ENCODE measurements at places on chromosomes 5 and 9. TPM values are rescaled to one million over a fixed set of nuclear protein-coding genes. Genes with fewer than 3 reads are reported as not detected.

Gene KIF4B
- total RNA-seq, result not detected

Gene SLC34A1
- total RNA-seq, result 0.12 TPM

Gene SLC25A25
- total RNA-seq, result 18.4 TPM

Gene CDC20B
- total RNA-seq, result 0.12 TPM

Gene C5orf58
- not detected for total RNA-seq

Gene GFRA3
- 0.21 TPM for total RNA-seq

DNA sequence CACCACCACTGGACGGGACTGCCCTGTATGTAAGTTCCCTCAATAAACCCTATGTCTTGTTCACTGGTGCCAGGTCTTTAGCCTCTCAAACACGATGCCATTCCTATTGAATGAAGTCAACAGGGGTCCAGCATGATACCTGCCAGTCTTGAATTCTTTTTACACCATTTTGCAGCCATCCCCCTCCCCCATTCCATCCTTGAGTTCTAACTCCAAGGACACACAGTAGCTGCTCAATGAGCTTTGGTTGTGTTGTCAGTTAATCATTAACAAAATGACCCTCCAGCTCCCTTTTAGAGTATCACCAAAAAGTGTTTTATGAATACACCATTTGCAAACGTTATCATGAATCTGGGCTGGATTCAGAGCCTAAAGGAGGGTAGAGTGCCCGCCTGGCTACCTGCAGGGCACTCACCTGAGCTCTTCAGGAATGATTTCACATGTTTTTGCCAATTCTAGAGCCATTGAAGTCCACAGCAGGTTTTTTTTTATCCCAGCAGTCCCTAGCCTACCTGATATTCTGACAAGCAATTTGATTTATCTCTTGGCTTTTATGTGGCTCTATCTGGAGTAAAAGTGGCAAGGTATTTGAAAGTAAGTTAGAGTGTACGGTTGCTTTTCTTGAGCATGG, 271.8 kb downstream of the SMARCA2 start:
- H3K4me3 ChIP-seq, result no peak overlapping the region
- no peak overlapping the region for H3K27ac ChIP-seq
- DNase-seq, result no peak
- H3K4me1 ChIP-seq, result no peaks in the 10 kb centered on the region

DNA sequence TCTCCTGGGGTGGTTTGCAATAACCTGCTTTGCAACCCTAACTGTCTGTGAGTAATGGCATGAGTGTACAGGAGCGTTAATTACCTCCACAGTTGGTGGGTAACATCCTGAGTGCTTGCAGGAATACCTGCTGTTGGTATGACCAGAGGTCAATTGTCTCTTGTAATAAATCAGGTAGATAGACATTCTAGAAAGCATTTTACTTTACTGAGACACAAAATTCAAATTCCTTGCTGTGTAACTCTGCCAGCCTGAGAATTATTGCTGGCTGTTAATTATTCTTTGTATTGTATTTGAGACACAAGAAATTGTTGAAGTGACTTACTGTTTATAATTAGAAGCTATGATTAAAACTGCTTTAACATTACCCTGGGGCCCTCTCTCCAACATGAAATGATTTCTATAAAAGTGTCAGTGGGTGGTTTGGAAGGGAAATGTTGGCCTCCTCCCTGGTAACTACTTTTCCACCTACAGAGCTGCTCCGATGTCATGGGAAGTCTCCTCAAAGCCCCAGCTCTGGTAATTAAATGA, 150.8 kb upstream of the ADCY2 start:
- H3K4me1 ChIP-seq, result no peaks in the 10 kb centered on the region
- H3K36me3 ChIP-seq, result no peaks in the 10 kb centered on the region
- no peaks in the 10 kb centered on the region for H3K27me3 ChIP-seq
- H3K27ac ChIP-seq, result no peak overlapping the region

GRCh38 chr5:40689438-40689837, 9.7 kb downstream of the PTGER4 start:
- no peak for DNase-seq
- H3K4me3 ChIP-seq, result no peak overlapping the region
- H3K27me3 ChIP-seq, result no peaks in the 10 kb centered on the region
- peak overlapping the region; percentile 37 for H3K27ac ChIP-seq
- peaks cover 57% of the 10 kb centered on the region for H3K4me1 ChIP-seq
- H3K36me3 ChIP-seq, result peaks cover 78% of the 10 kb centered on the region

- H3K4me1 ChIP-seq, result no peaks in the 10 kb centered on the region
- H3K4me3 ChIP-seq, result no peak overlapping the region
- no peak overlapping the region for H3K27ac ChIP-seq
- no peaks in the 10 kb centered on the region for H3K36me3 ChIP-seq
- H3K27me3 ChIP-seq, result no peaks in the 10 kb centered on the region
- no peak for DNase-seq
Observed at GRCh38 chr5:124007675-124008398, 495.9 kb downstream of the CSNK1G3 start.

- H3K4me1 ChIP-seq, result peaks cover 56% of the 10 kb centered on the region
- peaks cover 25% of the 10 kb centered on the region for H3K36me3 ChIP-seq
- H3K27me3 ChIP-seq, result no peaks in the 10 kb centered on the region
- H3K4me3 ChIP-seq, result no peak overlapping the region
- peak overlapping the region; percentile 14 for H3K27ac ChIP-seq
Observed at GRCh38 chr5:126799780-126800179, 22.8 kb downstream of the LMNB1 start.

DNA sequence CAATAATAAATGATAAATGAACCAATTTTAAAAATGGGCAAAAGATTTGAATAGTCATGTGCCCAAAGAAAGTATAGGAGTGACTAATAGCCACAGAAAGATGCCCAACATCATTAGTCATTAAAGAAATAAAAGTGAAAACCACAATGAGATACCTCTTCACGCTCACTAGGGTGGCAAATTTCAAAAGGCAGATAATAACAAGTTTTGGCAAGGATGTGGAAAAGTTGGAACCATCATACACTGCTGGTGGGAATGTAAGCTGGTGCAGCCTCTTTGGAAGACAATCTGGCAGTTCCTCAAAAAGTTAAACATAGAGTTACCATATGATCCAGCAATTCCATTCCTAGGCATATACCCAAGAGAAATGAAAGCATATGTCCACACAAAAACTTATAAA, 1819.8 kb downstream of the MAT2B start:
- no peaks in the 10 kb centered on the region for H3K27me3 ChIP-seq
- H3K4me3 ChIP-seq, result no peak overlapping the region
- no peaks in the 10 kb centered on the region for H3K4me1 ChIP-seq
- H3K36me3 ChIP-seq, result no peaks in the 10 kb centered on the region
- no peak for DNase-seq
- no peak overlapping the region for H3K27ac ChIP-seq

DNA sequence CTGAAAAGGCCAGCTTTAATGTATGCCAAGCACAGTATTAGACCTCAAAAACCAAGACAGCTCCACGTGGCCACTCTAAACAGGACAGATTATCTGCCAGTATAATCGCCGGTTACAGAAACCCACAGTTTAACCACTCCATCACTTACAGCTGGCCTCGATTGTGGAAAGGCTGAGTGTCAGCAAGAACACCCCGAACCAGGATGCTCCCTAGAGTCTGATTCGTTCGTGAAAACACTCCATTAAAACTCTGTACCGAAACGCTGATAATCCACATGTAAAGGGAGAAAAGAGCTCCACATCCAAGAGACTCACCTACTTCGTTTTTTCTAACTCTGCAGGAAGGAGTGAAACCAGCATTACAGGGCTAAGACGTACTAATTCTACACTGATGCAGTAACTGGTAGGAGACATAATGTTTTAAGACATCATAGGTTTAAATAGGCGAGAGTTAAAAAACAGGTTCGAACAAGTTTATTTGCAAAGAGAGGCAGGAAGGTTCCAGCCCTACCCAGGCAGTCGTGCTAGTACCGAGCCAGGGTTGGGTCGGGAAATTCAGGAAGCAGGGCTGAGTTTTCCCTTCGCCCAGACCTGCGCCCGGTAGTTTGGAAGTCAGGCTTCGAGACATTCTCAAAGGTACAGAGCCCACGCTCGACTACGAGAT, 949 bp downstream of the SERINC5 start:
- peak overlapping the region; percentile 88 for H3K27ac ChIP-seq
- DNase-seq, result peak; percentile 47
- H3K36me3 ChIP-seq, result peaks cover 62% of the 10 kb centered on the region
- H3K4me1 ChIP-seq, result peaks cover 62% of the 10 kb centered on the region
- H3K4me3 ChIP-seq, result peak overlapping the region; percentile 97
- no peaks in the 10 kb centered on the region for H3K27me3 ChIP-seq

GRCh38 chr5:135393229-135393628, 5.8 kb downstream of the MACROH2A1 start:
- DNase-seq, result no peak
- H3K4me1 ChIP-seq, result peaks cover 80% of the 10 kb centered on the region
- no peak overlapping the region for H3K27ac ChIP-seq
- no peak overlapping the region for H3K4me3 ChIP-seq
- no peaks in the 10 kb centered on the region for H3K27me3 ChIP-seq

DNA sequence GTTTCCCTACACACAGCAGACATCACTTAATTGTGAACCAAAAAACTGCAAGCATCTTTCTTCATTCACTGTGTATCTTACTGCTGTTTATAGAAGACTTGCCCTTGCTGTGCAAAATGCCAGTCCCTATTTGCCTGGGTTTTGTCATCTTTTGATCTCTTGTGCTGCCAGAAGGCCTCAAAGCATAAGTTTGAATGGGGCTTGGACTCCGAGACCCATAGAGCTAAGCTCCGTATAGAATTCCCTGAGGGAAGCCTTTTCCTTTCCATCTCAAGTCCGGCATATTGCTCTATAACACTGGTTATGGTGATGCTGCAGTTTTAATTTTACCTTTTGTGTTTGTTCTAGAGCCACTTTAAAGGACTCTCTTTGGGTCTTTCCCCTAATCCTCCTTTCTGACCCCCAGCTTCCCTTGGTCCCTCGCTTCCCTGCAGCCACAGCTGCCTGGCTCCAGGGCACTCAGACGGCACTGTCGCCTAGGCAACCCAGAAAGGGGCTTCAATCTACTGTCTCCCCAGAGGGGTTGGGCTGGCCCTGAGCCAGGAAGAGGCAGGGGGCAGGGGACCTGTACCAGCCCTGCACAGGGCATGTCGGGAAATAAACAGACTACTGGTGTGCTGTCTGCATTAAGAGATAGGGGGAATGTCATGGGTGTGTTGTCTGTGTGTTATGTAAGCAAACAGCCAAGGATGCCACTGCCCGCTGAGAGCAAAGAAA, 73.4 kb upstream of the MELK start:
- no peaks in the 10 kb centered on the region for H3K36me3 ChIP-seq
- H3K27ac ChIP-seq, result no peak overlapping the region
- H3K4me1 ChIP-seq, result peaks cover 40% of the 10 kb centered on the region
- H3K27me3 ChIP-seq, result no peaks in the 10 kb centered on the region
- H3K4me3 ChIP-seq, result no peak overlapping the region

DNA sequence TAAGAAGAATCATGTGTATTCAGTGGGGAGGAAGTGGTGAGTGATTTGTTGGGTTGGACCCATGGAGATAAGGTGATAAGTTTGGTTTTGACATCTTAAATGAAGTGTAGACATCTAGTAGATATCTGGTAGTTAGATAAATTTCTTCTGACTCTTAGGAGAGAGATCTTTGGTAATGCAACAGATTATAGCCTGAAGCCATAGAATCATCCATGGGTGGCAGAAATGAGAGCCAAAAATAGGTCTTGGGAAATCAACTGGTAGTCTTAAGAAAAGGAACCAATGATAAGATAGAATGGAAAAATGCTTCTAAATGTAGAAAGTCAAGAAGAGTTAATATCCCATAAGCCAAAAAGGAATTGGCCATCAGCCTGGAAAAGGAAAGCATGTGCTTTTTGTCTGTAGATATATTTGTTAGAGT, 532.7 kb upstream of the GRAMD2B start:
- H3K4me3 ChIP-seq, result no peak overlapping the region
- H3K4me1 ChIP-seq, result no peaks in the 10 kb centered on the region
- H3K27ac ChIP-seq, result no peak overlapping the region
- no peaks in the 10 kb centered on the region for H3K27me3 ChIP-seq
- no peak for DNase-seq
- H3K36me3 ChIP-seq, result no peaks in the 10 kb centered on the region

DNA sequence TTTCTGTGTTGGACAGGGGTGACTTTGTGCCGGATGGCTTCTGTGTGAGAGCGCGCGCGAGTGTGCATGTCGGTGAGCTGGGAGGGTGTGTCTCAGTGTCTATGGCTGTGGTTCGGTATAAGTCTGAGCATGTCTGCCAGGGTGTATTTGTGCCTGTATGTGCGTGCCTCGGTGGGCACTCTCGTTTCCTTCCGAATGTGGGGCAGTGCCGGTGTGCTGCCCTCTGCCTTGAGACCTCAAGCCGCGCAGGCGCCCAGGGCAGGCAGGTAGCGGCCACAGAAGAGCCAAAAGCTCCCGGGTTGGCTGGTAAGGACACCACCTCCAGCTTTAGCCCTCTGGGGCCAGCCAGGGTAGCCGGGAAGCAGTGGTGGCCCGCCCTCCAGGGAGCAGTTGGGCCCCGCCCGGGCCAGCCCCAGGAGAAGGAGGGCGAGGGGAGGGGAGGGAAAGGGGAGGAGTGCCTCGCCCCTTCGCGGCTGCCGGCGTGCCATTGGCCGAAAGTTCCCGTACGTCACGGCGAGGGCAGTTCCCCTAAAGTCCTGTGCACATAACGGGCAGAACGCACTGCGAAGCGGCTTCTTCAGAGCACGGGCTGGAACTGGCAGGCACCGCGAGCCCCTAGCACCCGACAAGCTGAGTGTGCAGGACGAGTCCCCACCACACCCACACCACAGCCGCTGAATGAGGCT, at the start of gene ADRB2:
Gene ADRB2 (plus strand): TSS at position 559 of the 686 bp plus-strand sequence. CDS start 221 bp downstream, outside the sequence.
- DNase-seq, result peak; percentile 92
- peak within 1 kb of the TSS; percentile 75 for H3K27ac ChIP-seq
- peak within 1 kb of the TSS; percentile 72 for H3K4me3 ChIP-seq
- peaks cover 49% of the 10 kb centered on the region for H3K27me3 ChIP-seq
- no peaks in the 10 kb centered on the region for H3K36me3 ChIP-seq

Measured in activated CD4-positive, alpha-beta T cell treated with anti-CD3 and anti-CD28 coated beads, Interleukin-2, amount 10 ng/mL, durations not matched to agents 7 days and 5 days (primary cell).